ENCODE measurements at places on chromosomes 6 and 20.

GRCh38 chr20:18533978-18534644 is 26.4 kb downstream of the SEC23B start:
- no peak for DNase-seq

DNA sequence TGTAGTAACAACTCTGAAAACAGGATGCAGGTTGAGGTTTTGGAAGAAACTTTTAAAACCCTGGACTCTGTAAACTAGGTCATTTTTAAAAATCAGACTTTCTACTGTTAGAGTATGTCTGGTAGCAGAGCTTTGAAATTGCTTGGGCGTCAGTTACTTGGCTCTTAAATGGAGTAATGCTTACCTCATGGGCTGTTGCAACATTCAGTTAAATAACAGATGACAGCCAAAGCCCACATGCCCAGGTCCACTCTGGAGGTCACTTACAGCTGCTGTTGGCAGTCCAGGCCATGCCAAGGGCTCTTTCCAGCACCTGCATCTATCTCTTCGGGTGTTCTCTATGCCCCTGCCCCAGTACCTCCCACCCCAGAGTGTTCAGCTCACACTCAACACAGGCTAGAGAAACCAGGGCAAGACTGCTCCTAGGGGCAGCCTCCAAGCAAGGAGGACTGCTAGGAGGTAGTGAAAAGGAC is 96.4 kb downstream of the BANF2 start:
- no peak for DNase-seq

GRCh38 chr6:161545741-161546140 is 271.9 kb upstream of the AGPAT4 start:
- no peak for DNase-seq

DNA sequence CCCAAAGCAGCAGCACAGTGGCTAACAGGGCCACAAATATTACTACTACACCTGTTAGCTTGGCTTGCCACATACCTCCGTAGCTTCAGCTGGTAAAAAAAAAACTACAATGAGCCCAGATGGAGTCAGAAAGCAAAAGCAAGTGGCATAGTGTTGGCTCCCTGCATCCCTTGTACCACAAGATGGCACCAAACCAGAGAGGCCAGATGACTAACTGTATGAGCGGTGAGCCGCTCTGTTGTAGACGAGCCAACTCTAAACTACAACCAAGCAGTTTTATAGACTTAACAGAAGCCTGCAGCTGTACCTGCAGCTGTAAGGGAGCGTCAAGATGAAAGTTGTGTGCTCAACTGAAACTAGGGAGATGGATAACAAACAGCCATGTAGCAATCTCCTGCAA is 84.5 kb upstream of the MCHR2 start:
- peak; percentile 7 for DNase-seq

- DNase-seq = no peak
These were observed 2.9 kb downstream of the LAMA5 start for GRCh38 chr20:62363920-62364851.

DNA sequence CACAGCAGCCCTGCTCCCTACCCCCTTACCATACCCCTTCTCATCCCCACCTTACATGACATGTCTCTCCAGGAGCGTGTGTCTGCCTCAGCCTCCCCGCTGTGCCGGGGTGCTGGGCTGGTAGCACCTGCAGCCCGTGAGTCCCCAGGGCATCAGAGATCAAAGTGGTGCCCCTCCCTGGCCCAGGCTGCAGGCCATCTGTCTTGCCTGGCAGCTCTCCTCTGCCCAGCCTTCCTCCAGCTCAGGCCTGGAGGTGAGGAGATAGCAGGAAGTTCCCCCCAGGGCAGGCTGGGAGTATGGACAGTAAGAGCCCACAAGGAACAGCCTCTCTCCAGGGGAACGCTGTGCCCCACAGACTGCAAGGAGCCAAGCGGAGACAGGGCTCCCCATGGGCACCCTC is 35.3 kb downstream of the GRM4 start:
- DNase-seq = no peak

DNA sequence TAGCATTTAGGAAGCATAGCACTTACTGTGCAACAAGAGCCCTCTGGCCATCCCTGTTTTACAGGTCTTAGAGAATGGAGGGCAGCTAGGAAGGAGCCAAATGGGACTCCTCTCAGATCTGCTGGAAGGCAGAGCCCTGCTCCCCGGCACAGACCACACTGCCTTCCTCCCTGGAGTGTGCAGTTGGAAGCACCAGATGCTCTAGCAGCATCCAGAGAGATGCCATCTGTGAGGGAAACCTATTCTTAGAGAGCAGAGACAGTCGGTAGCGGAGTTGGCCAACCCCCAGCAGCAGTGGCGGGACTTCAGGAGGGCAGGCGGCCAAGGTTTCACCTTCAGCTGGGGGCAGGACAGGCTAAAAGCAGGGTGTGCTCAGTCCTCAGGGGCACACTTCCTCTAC is 16.7 kb upstream of the E2F1 start:
- no peak for DNase-seq

DNA sequence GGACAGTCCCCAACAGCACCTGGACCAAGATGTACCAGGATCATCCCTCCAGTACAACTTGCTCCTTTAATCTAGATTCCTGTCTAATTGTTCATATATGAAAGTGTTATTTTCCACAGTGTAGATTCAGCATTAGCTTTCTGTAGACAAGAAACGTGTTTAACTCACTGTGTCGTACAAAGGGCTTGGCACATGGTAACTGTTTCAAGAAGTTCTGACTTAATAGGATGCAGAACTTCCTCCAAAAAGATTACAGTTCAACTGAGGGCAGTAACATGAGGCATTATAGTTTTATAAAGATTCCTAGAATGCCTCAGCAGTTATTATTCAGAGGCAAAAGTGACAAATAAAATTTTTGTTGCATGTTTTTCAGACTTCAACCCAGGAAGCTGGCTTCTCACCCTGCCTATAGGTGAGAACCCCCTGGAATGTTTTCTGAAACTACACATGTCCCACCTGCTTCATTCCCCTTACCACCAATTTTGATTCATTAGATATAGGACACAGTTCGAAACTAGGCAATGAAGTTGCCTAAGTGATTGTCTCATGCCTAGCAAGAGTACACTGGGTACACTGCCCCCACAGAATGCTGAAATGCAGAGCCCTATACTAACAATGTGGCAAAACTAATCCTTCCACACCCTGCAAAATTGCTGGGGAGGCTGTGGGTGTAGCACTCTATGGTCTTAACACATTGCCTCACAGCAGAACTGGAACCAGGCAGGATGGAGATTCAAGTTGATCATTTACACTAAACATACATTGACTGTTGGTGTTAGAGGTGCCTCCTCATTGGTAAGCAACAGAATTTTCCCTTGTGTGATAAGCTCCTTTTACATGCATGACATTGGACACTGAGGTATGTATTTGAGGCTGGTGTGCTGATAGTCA is 22.6 kb upstream of the SH3BGRL2 start:
- DNase-seq = no peak

GRCh38 chr20:44477151-44477550 is 1.5 kb downstream of the TTPAL start:
- DNase-seq = no peak

DNA sequence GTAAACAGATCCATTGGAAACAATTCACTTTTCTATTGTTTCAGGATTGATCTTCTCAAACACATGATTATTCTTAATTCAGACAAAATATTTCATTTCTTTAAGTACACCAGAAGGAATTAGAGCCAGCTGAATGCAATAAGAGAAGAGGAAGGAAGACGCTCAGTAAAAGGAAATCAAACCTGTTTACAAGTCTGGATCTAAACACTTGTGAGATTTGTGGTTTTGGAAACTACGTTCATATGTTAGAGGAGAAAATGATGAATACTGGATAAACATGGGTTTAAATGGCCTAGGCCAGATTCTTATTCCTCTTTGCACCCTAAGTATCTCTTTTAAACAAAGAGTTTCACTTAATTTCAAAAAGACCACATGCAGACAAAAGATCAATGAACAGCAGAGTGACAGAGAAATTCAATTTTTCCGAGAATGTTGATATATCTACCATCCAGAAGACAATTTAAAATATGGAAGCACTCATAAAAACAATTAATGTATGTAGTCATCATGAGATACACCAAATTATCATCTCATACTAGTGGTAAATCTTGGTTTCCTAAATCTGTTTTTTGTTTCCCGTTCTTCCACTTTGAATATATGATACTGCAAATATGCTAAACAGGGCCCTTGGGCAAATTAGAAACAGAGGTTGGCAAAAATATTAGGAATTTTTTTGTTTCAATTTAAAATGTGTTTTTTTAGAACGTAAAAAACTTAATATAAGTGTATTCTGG is 703.5 kb upstream of the CITED2 start:
- no peak for DNase-seq

DNA sequence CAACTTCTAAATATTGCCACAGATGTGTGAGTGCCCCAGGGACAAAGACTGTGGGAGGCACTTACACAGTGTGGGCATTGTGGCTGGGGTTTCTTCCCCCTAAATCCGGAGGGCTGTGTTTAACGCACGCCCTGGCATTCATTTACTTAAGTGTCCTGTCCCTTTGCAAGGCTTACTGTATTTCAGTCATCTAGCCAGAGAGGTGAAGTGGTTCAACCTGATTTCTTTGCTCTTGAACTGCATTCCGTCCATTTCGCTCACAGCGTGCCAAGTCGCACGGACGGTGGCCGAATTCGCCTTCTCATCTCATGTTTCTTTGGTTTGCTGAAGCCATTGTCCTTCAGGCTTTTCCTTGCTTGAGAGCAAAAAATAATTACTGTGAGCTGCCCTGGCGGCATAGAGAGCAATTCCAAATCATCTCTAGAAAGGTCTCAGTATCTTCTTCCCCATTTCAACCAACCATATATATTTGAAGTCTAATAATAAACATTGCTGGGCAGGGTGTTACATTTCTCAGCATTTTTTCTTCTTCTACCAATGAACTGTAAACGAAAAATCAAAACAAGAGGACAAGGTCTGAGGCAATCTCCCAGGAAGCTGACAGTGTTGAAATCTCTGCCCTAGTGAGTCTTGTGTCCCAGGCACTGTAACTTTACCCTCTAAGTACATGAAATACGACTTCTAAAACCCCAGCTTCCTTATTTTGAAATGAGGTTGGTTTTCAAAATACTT is 16.9 kb downstream of the SYTL3 start:
- no peak for DNase-seq

DNA sequence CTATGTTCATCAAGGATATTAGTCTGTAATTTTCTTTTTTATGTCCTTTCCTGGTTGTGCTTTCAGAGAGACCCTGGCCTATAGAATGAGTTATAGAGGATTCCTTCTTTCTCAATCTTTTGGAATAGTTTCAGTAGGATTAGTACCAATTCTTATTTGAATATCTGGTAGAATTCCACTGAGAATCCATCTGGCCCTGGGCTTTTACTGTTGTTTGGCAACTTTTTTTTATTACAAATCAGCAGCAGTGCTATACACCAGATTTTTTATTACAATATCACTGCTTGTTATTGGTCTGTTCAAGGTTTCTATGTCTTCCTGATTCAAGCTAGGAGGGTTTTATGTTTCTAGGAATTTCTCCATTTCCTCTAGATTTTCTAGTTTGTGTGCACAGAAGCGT is 50.0 kb upstream of the NRSN1 start:
- no peak for DNase-seq

GRCh38 chr20:11783102-11783850 is 134.4 kb upstream of the BTBD3 start:
- DNase-seq = no peak

- DNase-seq = no peak
These were observed 3.9 kb downstream of the STXBP5 start for GRCh38 chr6:147207837-147208754.
